ENCODE measurements at places on chromosomes 6 and 20.
A peak's percentile ranks its signal among the peaks of the same experiment; 100 is the strongest.

GRCh38 chr6:70107852-70108629 is 194.8 kb downstream of the COL9A1 start:
- DNase-seq = peak; percentile 44

DNA sequence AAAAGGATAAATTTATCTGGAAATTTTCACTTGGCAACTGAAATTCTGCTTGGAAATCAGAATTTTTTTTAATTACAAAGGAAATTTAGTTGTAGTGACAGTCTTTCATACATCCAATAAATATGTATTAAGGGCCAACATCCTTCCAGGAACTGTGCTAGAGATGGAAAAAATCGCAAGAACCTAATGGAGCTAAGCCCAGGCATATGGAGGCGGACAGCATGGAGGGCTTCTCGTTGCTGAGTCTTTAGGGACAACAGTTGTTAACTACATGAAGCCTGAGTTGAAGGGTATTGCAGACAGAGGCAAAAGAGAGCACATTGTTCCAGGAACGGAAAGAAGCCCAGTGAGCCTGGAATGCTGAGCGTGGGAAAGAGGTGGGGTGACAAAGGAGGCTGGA is 208.9 kb downstream of the IBTK start:
- no peak for DNase-seq

DNA sequence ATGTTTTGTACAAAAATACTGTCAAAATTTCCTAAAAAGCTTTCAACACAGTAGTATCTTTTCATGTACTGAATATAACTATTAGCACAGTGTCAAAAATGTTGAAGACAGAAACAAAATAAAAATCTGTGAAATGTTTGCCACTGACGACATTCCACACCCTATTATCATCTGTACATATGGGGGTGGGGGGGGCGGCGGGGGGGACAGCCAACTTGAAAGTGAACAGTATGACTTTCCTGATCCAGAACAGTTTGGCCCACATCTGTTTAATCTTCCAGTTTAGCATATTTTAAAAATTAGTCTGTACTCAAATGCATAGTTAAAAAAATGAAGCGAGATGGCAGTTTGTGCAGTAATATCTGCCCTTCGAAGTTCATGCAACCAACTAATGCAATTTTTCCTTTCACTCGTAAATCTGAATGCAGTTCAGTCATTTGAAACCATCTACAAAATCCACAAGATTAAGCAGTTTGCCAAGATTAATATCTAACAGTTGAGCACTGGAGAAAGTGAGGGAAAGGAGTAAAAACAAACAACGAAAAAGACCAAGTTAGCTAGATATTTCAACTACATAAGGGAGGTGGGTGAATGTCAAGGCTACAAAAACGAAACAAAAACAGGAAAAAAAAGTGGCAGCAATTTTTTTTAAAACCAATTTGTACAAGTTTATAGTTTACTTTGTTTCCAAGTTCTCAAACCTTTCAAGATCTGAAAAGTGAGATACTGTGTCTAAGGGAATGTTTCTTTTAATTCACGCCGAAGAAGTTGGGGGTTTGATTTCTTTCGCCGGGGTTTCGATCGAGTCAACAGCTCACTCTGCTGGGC is 1.9 kb downstream of the CITED2 start:
- no peak for DNase-seq

- DNase-seq = no peak
These were observed 199.1 kb downstream of the CENPW start for GRCh38 chr6:126539022-126539421.

DNA sequence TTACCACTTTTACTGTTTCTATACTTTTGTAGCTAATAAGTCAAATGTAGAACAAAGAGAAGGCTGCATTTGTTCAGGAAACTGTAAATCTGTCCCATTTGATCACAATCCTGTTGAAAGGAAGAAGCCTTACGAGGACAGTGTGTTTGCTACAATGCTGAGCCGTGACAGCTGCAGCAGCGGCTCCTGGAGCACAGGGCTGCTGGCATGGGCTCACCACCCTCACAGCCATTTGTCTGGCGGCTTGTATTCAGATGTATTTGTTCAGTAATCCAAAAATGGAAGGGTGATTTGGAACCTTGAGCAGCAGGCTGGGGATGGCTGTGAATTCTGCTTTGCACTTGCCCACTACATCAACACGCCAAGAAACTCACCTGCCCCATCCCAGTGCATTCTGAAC is 5.7 kb downstream of the TUBB2A start:
- no peak for DNase-seq

DNA sequence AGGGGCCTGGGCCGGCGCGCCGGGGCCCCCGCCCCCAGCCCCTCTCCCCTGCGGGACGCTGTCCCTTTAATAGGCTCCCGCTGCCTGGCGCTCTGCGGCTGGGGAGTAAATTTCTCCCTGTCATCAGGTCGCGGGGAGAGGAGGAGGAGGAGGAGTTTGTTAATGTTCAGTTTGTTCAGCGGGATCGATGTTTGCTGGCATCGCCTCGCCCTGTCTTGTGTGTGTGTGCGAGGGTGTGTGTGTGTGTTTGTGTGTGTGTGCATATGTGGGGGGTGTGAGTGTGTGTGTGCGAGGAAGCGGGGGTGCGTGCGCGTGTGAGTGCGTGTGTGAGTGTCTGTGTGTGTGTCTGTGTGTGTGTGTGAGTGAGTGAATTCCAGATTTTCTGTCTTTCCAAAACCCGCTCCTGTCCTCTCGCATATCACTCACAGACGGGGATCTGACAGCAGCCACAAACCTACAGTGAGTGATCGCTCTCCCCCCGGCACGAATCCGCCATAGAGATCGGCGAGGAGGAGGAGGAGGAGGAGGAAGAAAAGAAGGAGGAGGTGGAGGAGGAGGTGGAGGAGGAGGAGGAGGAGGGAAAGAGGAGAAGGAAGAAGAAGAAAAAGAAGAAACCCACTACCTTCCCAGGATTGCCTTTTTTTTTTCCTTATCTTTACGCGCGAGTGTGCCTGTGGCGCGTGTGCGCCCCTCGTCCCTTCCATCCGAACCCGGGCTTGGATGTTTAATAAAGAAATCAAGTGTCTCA is at the start of gene TSHZ2:
Gene TSHZ2, plus strand, starts transcription at position 169 of the 748 bp plus-strand sequence. CDS start 936 bp downstream, outside the sequence.
- peak; percentile 16 for DNase-seq

- peak; percentile 17 for DNase-seq
These were observed 23.0 kb upstream of the SLC22A7 start for GRCh38 chr6:43274916-43275597.

DNA sequence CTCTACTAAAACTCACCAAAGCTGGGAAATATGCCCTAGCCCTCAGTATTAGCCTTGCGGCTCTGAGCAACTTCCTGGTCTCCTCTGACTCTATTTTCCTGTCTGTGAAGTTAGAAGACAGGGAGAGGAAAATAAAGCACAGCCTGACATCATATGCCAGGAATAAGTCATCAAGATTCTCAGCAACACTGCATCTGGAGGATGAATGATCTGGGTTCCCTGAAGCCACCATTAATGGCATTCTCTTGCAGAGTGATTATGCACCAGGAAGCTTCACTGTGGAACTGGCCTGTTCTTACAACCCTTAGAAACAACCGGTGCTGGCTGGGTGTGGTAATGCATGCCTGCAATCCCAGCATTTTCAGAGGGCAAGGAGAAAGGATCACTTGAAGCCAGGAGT is 12.4 kb downstream of the ADGRF5 start:
- DNase-seq = no peak

GRCh38 chr6:137046871-137047412 is 2.2 kb upstream of the IL20RA start:
- DNase-seq = no peak

DNA sequence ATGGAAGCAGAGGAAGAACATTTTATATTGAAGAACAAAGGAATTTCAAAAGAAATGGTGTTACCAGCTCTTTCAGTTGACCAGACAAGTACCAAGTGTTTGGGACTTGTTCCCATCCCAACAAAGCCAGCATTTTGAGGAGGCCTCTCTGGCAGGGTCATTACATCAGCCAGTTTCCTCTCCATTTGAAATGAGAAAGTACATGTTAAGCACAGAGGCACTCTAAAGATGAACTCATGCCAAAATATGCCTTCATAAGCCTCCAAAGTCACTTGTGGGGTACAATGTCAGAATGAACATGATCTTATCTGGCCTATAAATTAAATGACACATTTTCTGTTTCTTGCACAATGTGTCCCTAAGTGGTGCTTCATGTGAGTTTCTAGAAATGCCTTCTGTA is 223.9 kb downstream of the PRL start:
- peak; percentile 21 for DNase-seq

GRCh38 chr6:102333736-102334135 is 940.2 kb downstream of the GRIK2 start:
- no peak for DNase-seq

DNA sequence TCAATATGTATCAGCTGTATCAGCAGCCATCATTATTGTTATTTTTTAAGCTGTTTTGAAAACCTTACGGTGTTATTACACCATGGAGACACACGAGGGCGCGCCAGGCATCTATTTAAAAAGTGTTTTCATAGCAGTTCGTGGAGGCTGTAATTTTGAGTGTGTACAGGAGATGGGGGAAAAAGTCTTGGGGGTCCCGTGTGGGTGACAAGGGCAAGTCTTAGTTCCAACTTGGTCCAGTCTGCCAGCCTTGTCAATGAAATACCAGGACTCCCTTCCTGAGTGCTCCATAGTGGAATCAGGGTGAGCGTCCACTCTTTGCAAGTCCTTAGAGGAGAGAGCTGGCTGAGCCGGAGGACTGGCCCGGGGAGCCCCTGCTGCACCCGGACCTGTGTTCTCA is 43.3 kb downstream of the SLC2A10 start:
- peak; percentile 45 for DNase-seq

GRCh38 chr6:110524305-110524704 is 47.9 kb upstream of the SLC22A16 start:
- no peak for DNase-seq

DNA sequence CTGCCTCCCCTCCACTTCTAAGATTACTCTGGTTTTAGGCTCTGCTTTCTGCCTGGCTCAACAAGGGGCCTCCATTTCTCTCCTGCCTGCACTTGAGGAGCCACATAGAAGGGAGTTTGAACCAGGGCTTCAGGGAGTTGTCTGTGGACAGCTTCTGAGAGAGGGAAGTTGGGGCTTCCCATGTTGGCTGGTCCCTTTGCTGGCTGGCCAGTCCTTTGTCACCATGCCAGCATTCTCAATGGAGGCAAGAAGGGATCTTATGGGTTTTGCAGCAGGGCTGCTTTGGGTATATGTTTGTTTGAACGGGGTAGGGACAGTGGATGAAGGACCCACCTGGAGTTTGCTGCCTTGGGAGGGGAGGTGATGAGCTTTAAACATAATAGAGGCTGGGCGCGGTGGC is 124.9 kb downstream of the CARMIL1 start:
- DNase-seq = no peak

DNA sequence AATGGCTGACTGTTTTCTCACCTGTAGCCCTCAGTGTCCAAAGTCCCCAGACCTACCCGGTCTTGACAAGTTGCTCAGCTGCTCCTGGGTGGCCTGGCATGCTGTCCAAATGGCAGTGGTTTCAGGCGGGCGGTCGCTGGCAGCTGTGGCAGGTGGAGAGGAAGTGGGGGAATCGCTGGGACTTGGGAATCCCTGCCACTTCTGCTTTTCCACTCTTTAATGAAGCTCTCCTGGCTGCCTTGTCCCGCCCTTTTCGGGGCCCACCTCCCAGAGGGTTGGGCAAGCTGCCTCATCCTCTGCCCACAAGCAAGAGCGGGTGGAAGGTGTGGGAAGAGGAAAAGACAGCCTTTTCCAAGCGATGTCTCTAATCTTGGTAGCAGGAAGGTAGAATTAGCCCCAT is at the start of gene OCSTAMP:
Gene OCSTAMP, minus strand, starts transcription at position 194 of the 400 bp plus-strand sequence. Its CDS starts 94 bp downstream, at position 100.
- no peak for DNase-seq

GRCh38 chr20:22005535-22005934 is 300.1 kb downstream of the PAX1 start:
- DNase-seq = no peak

- DNase-seq = no peak
These were observed 108.1 kb downstream of the FAM50B start for GRCh38 chr6:3957321-3957720.

DNA sequence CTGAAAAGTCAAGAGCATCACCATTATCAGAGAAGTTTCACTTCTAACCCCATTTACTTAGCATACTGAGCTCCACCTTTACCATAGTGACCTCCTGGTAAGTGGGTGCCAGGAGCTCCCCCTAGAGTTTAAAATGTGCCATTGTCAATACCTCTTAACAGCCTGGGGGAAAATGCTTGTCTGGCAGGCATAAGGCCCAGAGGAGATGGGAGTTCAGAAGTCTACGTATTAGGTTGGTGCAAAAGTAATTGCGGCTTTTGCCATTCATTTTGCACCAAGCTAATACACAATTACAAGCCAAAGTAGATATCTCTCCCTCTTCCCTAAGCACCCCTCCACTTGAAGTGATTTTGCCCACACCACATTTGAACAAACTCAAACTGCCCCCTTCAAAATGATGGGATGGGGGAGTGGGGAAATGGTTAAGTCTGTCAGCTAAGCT is 919.0 kb downstream of the KIF16B start:
- DNase-seq = peak; percentile 56

DNA sequence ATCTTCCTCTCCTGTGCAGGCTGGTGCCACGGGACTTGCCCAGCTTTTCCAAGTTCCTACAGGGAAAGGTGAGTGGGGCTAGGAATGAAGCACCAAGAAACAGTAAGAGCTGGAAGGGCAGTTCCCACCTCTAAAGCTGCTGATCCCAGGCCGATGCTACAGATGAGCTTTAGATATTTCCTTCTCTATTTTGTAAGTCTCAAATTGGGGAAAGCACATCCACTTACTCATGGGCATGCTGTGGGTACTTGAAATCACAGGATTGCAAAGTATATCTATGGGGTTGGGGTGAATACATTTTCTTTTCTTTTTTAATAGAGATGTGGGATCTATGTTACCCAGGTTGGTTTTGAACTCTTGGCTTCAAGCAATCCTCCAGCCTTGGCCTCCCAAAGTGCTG is 3.1 kb downstream of the ZBTB2 start:
- DNase-seq = no peak

DNA sequence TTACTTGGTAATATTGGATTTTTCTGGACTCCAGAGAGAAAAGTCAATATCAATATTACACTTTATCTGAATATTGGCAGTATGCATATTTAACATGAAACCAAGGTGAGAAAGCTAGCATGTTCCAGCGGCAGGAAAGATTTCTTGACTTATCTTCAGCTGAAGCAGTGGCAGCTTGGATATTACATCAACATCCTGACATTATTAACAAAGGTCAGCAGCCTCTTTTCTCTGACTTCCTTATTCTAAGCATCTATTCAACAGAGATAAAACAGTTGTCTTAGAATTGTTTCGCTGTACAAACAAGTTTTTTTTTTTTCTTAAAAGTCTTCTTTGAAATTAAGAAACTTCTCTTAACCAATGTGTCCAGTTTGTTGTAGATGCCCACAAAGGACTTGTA is 11.8 kb downstream of the DCBLD1 start:
- DNase-seq = no peak

- no peak for DNase-seq
These were observed 704.2 kb upstream of the MAP3K7 start for GRCh38 chr6:91291071-91291470.
